Type B pancreatic cell (in vitro differentiated cells): ENCODE measurements at places on chromosomes 3 and 15.
A peak's percentile ranks its signal among the peaks of the same experiment; 100 is the strongest.

DNA sequence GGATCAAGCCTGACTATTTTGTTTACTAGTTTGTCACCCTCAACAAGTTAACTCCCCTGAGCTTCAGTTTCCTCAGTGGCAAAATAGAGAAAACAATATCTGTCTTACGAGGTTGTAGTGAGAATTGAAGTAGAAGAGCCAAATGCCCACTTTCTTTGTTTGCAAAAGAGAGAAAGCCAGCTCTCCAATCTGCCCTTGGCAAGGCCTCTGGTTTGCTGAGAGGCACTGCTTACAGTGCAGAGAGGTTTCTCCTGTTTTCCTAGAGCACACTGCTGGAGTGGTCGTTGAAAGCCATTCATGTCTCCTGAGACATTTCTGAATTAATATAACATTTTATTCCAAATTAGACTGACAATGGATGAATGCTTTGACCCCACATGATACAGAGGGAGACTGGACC, 260.5 kb upstream of the IGF1R start:
- no peak overlapping the region for H3K4me3 ChIP-seq
- DNase-seq: no peak
- H3K4me1 ChIP-seq: peaks cover 18% of the 10 kb centered on the region

DNA sequence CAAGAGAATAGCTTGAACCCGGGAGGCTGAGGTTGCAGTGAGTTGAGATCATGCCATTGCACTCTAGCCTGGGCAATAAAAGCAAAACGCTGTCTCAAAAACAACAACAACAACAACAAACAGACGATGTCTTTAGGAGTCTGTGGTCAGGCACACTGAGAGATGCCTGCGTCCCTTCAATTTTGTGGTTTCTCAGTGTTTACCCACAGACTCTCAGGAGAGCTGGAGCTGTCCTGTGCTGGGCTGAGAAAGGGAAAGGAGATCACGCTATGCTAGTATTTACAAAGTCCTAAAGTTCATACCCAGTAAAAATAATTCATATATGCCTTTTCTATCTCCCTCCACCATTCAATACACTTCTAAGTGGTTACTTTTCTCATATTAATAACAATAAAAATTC, 6.3 kb downstream of the LAMP3 start:
- no peak overlapping the region for H3K27ac ChIP-seq
- H3K36me3 ChIP-seq: no peaks in the 10 kb centered on the region
- H3K4me3 ChIP-seq: no peak overlapping the region
- H3K4me1 ChIP-seq: peaks cover 6% of the 10 kb centered on the region
- H3K27me3 ChIP-seq: peaks cover 3% of the 10 kb centered on the region

DNA sequence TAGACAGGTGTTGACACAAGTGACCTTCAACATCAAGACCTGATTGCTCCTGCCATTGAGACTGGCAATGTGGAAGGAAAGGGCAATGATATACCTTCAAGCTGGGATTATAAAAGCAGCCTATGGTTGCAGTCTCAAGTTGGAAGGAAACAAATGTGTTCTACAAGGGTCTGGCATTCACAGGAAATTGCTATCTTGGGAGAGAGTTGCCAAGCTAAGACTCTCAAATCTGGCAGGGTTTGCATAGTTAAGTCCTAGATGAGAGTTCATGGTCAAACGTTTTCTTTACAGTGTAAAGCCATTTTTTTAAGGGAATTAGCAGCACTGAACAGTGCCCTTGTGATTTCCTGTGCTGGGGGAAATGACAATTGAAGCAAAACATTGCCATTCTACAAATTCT, 546.9 kb upstream of the CFAP20DC start:
- no peaks in the 10 kb centered on the region for H3K4me1 ChIP-seq
- no peaks in the 10 kb centered on the region for H3K36me3 ChIP-seq
- no peak for DNase-seq

GRCh38 chr15:32775103-32775502, 57.3 kb downstream of the GREM1 start:
- DNase-seq: no peak
- no peak overlapping the region for H3K4me3 ChIP-seq
- H3K27me3 ChIP-seq: no peaks in the 10 kb centered on the region
- H3K36me3 ChIP-seq: peaks cover 21% of the 10 kb centered on the region
- H3K4me1 ChIP-seq: no peaks in the 10 kb centered on the region

GRCh38 chr15:89898614-89899294, 5.0 kb upstream of the AP3S2 start:
- H3K27ac ChIP-seq: no peak overlapping the region
- no peaks in the 10 kb centered on the region for H3K27me3 ChIP-seq
- H3K36me3 ChIP-seq: peaks cover 3% of the 10 kb centered on the region
- peaks cover 5% of the 10 kb centered on the region for H3K4me1 ChIP-seq
- no peak for DNase-seq
- H3K4me3 ChIP-seq: peak overlapping the region; percentile 23

DNA sequence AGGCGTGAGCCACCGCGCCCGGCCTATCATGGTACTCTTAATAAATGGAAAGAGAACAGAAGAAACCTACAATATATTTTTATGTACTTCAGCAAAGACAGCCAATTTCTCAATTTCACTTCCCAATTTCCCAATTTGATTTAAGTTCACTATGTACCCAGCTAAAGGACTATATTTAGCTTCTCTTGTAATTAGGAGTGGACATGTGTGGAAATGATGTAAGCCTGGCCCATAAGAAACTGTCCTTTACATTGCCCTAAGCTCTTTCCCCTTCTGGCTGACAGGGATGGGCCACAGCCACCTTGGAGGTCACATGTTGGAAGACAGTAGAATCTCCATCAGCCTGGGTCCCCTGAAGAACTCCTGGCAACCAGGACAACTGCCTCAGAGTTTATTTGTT, 6.2 kb downstream of the TMEM39A start:
- no peaks in the 10 kb centered on the region for H3K27me3 ChIP-seq
- DNase-seq: no peak

GRCh38 chr3:172749230-172749965, 1.1 kb upstream of the ECT2 start:
- H3K4me3 ChIP-seq: peak overlapping the region; percentile 9
- peaks cover 20% of the 10 kb centered on the region for H3K4me1 ChIP-seq
- H3K27ac ChIP-seq: peak overlapping the region; percentile 96
- no peak for DNase-seq
- peaks cover 11% of the 10 kb centered on the region for H3K36me3 ChIP-seq

DNA sequence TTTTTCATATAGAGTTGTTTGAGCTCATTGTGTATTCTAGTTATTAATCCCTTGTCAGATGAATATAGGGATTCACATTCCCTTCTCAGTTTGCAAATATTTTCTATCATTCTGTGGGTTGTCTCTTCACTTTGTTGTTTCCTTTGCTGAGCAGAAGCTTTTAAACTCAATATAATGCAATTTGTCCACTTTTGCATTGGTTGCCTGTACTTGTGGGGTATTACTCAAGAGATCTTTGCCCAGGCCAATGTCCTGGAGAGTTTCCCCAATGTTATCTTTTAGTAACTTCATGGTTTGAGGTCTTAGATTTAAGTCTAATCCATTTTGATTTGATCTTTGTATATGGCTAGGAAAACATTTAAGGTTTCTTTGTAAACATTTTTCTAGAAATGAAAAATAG, 24.8 kb downstream of the SEC22A start:
- no peaks in the 10 kb centered on the region for H3K4me1 ChIP-seq
- H3K4me3 ChIP-seq: no peak overlapping the region
- no peak for DNase-seq
- H3K36me3 ChIP-seq: peaks cover 54% of the 10 kb centered on the region

DNA sequence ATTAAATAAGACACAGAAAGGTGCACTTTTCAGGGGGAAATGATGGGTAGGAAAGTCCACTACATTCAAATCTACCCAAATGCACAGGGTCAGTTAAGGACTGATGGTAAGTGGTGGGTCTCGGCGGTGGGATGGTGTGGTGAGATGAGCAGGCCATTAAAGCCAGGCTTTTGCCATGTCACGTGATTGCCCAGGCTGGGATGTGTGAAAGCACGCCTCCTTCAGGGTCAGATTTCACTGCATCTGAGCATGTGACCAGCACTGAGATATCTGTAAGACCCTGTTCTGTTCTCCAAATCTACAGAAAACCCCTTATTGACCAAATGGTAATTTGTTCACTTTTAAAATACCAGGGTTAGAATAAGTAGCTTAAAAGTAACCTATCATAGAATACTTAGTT, 301.5 kb downstream of the MEX3B start:
- no peak overlapping the region for H3K27ac ChIP-seq
- no peak overlapping the region for H3K4me3 ChIP-seq
- peaks cover 17% of the 10 kb centered on the region for H3K4me1 ChIP-seq
- no peaks in the 10 kb centered on the region for H3K27me3 ChIP-seq
- DNase-seq: no peak

DNA sequence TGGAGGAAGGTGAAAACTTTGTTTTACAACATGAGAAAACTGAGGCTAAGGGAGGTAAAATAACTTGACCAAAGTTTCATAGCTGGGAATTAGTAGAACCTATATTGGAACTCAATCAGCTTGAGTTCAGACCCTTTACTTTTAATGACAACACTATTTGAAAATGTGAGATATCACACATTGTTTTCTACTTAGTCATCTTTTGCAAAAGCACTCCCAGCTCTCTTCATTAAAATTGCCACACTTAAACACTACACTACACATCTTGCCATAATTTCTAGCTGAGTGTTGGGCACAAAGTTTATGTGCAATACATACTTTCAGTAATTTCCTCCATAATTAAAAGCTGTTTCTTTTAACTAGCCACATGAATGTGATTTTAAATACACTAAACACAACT, 230.4 kb upstream of the DCBLD2 start:
- no peak overlapping the region for H3K27ac ChIP-seq
- DNase-seq: no peak
- no peak overlapping the region for H3K4me3 ChIP-seq
- no peaks in the 10 kb centered on the region for H3K27me3 ChIP-seq
- no peaks in the 10 kb centered on the region for H3K36me3 ChIP-seq

- peak overlapping the region; percentile 58 for H3K27ac ChIP-seq
- no peak for DNase-seq
- H3K36me3 ChIP-seq: no peaks in the 10 kb centered on the region
- no peak overlapping the region for H3K4me3 ChIP-seq
- peaks cover 39% of the 10 kb centered on the region for H3K4me1 ChIP-seq
Observed at GRCh38 chr3:50126287-50127211, 28.6 kb upstream of the SEMA3F start.

- no peaks in the 10 kb centered on the region for H3K36me3 ChIP-seq
- no peak overlapping the region for H3K4me3 ChIP-seq
- H3K27ac ChIP-seq: no peak overlapping the region
- H3K4me1 ChIP-seq: peaks cover 5% of the 10 kb centered on the region
Observed at GRCh38 chr15:58355382-58355971, 76.3 kb upstream of the LIPC start.

DNA sequence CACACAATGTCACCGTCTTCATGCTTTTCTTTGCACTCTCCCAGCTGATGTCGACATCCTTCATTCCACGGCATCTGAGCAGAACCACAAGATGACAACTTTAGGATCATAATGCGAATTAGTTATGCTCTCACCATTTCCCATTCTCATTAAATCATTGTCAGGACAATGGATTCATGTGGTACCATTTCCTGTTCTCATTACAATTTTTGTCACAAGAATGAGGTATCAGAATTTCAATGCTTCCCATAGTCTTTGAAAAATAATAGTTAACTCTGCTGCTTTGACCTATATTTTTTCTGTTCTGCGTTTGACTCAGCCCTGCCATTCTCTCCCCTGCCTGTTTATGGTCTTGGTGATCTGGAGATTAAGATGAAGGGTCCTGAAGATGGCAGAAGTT, 175.7 kb upstream of the MDFIC2 start:
- DNase-seq: no peak
- H3K4me3 ChIP-seq: no peak overlapping the region
- peaks cover 6% of the 10 kb centered on the region for H3K27me3 ChIP-seq

DNA sequence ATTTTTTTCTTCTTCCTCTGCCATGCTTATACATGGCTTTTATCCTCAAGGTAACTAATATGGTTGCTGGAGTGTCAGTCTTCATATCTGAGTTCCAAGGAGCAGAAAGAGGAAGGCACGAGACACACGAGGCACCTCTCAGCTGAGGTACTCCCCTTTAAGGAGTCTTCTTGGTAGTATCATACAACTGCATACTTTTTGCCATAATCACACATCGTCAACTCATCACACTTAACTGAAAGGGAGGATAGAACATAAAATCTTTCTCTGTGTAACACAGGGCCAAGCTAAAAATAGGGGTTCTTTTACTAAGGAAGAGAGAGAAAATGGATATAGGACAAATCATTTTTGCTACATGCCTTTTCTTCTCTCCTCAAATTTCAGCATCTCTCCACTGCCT, 104.2 kb downstream of the OXSM start:
- H3K27ac ChIP-seq: no peak overlapping the region
- H3K27me3 ChIP-seq: no peaks in the 10 kb centered on the region
- H3K36me3 ChIP-seq: no peaks in the 10 kb centered on the region
- H3K4me1 ChIP-seq: no peaks in the 10 kb centered on the region
